Stimulated activated CD4-positive, alpha-beta T cell treated with anti-CD3 and anti-CD28 coated beads, Interleukin-15, amount 100 ng/mL, for 1 hour (primary cell): ENCODE measurements at places on chromosomes 6 and 20.

DNA sequence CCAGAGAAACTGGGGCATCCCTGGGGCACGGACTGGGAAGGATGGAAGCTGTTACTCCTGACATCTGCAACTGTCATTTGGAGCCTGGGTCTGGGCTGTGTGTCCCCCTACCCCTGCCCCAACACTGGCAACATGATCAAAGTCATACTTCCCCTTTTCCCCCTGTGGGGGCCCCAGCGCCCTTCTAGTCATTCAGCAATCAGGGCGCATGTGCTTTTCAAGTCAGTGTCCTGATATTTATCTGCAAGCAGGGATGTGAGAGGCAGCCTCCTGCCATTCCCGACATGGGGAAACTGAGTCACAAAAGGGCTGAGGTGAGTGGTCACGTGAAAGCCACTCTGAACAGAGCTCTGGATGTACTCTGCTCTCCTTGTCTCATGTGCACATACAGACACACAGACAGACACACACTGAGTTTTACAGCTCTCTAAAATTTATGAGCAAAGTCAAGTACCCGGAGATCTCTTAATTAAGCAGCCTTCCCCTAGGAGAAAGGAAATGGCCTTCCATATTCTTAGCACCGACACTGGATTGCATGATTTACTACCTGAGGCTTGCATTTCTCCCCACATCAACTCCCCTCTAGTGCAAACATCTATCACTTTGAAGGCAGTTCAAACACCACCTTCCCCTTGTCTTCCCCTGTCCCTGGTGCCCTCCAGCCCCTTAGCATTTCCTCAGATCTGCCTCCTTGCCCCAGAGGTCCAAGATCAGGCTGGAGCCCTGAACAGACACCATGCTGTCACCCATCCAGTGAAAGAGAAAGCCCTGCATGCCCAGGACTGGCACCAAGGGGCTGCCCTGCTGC is 170.7 kb downstream of the CDC5L start:
- no peak for DNase-seq

DNA sequence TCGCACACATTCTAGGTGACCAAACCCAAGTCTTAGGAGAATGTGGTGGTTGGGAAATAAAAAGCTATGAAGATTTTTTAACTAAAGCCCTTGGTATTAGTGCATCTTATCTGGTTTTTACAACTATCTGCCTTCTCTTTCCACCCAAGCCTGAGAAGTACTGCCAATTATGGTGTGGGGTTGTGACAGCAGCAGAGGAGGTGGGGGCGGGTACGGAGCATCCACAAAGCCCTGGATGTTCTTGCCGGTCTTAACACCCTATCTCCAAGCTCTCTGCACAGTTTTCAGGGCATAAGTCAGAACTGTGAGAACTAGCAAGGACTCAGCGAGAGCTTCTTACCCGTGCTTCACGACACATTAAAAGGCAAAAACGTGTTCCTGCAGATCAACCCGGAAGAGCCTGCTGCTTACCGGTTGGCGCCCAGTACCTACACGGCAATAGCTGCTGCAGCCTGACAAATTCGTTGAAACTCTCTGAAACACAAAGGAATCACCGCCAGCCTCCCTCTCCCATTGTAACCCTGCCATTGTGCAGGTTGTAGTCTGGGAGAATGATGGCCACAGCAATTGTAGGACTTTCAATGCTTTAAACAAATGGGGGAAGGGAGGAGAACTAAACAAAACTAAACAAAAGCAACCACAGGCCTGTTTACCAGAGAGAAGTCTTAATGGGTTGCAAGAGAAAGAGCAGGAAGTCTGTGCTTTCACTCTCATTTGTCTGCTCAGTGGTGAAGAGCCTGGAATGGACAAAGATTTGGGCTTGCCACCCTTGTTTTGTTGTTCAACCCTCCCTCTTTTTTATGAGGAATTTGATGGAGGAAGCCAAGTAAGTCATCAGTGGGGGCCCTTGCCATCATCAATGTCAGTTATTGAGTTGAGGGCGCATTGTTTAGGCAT is 461.0 kb upstream of the JARID2 start:
- DNase-seq: no peak

GRCh38 chr6:4727671-4728435 is 48.4 kb upstream of the CDYL start:
- DNase-seq: no peak

DNA sequence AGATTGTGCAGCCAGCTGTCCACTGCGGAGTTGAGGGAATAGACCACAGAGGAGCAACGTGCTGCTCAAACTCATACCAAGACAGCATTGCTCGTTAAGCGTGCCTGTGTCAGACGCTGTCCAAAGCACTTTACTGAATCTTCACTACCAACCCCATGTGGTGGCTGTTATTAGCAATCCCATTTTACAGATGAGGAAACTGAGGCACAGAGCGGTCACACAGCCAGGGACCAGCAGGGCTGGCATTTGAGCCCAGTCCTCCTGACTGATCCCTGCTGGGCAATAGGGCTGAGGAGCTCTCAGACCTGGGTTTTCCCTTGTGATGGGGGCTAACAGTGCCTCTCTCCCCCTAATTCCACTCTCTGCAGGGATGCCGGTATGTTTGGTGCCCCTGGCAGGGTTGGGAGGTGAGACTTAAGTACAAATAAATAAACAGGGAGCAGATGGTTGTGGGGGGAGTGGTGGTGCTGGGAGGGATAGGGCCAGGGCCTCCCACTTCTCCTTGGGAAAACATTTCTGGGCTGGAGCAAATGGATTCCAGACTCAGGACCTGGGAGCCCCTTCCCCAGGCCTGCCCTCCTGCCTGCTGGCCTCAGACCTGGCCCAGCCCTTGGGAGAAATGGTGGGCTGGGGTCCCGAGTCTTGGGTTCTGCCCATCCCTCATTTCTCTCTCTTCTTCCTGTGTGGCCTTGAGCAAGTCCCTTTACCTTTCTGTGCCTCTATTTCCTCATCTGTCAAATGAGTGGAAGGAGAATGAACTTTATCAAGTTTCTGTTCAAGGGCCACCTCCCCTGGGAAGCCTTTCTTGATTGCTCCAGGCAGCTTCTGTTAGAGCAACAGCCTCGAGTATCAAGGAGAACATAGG is 17.7 kb downstream of the SRXN1 start:
- DNase-seq: no peak

DNA sequence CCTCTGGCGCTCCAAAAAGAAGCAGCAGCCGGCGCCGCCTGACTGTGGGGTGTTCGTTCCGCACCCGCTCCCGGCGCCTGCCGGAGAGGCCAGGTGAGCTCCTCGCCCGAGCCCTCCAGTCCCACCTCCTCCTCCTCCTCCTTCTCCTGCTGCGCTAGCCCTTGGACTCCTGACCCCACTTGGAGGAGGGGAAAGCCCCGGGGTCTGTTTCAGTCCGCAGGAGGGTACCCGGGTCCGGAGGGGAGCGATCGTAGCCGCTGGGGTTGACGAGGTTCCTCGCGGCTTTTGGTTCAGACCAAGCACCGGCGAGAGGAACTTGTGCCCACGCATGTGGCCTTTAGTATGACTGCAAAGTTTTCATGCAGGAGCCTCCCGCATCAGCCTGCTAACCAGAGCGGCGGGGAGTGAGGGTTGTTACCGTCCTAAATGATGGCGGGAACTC is 493 bp downstream of the CRYBG1 start:
- DNase-seq: no peak

DNA sequence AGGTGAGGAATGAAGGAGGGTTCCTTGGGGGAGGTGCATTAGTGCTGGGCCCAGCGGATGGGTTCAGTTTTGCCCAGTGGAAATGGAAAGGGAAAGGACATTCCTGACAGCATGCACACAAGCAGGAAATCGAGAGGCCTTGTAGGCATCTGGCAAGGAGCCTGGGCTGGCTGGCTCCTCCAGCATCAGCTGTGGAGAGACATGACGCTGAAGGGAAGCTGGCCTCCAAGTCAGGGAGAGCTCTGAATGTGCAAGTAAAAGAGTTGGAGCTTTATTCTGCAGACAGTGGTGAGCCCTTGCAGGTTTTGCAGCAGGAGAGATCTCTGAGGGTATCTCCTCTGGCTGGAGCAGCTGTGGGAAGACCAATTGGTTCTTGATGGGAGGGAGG is 154.3 kb downstream of the MRPL14 start:
- DNase-seq: no peak

DNA sequence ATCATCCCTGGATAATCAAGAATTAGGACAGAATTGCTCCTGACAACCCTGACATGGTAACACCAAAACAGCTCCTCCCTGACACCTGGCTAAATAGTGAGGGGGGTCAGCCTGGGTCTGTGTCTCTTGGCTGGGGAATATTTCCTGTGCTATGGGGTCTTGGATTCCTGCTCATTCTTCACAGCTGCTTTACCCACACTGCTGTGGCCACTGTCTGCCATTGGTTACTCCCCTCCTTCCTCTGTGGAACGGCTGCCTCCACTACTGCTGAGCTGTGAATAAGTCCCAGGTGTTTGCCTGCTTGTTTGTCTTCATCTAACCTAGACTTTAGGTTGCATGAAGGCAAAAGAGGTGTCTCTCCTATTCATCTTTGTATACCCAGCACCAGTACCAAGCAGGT is 33.9 kb upstream of the TXLNB start:
- no peak for DNase-seq

GRCh38 chr6:143401068-143401446 is 49.4 kb downstream of the ADAT2 start:
- no peak for DNase-seq

- no peak for DNase-seq
These were observed 6.7 kb downstream of the SRXN1 start for GRCh38 chr20:646107-646867.
